Mesenchymal stem cell (in vitro differentiated cells and primary cell): ENCODE measurements at places on chromosomes 1 and 21.

DNA sequence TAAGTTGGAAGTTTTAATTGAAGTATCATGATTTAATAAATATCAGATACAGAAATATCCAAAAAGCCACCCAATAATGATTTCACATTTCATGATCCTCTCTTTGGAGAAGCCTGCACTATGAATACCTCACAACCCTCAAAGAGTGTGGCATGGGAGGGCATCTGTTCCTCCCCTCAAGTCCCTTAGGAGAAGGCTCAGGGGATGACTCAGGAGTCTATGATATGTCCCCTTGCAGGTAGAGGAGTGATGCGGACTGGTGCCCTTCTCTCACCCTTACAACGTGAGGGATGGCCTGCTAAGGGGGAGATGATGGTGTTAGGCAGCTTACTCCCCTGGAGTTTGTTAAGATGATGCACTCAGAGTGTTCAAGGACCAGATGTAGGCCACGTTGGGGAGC is 303.3 kb upstream of the DUSP10 start:
- DNase-seq: no peak

GRCh38 chr1:165772739-165773138 is 4.1 kb upstream of the TMCO1 start:
- no peak for DNase-seq

DNA sequence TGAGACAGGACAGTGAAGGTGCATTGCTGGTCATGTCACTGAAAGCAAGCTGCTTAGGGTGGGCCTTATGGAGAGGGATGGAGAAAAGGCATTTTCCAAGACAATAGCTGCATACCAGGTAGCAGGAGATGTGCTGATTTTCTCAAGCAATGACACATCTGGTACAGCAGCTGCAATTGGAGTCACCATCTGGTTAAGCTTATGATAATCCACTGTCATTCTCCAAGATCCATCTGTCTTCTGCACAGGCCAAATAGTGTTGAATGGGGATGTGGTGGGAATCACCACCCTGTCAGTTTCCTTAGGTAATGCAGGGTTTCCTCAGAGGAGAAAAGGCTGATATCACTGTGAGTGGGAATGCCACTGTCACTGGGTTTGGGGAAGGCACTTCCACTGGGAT is 54.6 kb downstream of the ADSS2 start:
- no peak for DNase-seq

- DNase-seq: no peak
Measured at GRCh38 chr1:235019961-235020360, 108.7 kb downstream of the TOMM20 start.

GRCh38 chr1:24094554-24094953 is 17.4 kb downstream of the MYOM3 start:
- no peak for DNase-seq

GRCh38 chr1:95057351-95057750 is 15.4 kb downstream of the ALG14 start:
- no peak for DNase-seq

GRCh38 chr1:229874136-229874535 is 192.9 kb upstream of the GALNT2 start:
- DNase-seq: peak; percentile 6

DNA sequence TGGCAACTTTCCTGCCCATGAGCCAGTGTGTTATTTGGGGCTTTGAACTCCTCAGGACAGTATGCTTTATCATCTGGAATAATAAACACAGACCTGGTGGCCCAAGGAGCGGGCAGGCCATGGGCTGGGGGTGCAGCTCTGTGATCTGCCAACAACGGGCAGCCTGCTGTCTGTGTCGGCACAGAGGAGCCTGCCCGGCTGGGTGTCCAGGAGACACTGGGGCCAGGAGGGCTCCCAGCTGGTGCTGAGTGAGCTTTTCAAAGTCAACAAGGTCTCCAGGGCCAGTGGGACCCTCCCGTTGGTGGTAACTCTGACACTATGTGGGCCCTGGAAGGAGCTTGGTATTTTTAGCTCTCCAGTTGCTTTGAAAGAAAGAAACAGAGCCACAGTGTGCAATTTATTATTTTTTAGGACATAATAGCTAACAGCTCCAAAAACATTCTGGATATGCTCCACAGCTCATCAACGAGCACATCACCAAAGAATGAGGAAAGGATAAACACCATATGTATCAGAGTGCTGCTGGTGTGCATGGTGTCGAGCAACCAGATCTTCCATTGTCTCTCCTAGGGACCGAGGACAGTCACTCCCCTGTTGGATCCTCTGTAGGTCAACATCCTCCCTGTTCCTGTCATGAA is 488.7 kb upstream of the USP24 start:
- no peak for DNase-seq

DNA sequence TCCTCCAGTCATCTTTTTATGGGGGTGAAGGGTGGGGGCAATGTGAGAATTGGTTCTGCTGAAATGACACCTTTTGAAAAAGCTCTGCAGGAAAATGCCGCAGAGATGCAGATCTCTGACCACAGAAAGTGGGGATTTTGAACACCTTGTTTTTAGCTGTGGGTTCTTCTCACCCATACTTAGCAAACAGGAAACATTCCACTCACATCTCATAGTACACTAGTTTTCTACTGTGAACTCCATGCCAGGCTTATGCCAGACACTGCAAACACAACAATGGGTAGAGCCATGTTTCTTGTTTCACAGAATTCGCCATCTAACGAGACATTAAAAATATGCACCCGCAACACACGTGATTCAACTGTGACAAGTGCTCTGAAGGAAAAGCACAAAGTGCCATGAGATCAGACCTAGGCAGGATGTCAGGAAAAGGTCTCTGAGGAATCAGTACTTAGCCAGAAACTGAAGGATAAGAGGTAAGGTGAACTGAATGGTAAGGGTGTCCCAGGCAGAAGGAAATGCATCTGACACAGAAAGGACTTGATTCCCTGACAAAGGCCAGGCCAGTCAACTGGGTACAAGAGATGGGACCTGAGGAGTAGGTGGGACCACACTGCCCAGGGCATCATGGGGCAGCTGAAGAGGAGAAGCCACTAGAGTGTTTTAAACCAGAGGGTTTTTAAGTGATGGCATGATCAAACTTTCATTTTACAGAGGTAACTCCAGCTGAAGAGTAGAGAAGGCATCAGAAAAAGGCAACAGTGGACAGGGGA is 83.8 kb upstream of the JAK1 start:
- no peak for DNase-seq

DNA sequence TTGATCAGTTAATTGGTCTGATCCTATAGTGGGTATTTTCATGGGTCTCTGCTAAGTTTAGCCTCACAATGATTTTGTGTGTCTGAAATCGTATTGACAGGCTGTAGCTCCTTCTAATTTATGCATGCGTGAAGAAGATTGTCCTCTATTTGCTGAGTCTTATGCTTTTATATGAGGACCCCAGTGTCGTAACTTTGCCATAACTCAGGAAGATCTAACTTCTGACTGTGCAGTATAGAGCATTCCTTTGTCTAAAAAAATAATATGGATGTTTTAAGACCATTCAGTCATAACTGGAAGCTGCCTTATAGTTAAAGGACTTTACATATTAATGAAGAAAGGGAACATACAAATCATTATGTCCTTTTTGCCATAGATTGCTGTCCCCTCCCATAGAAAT is 73.3 kb downstream of the CAMTA1 start:
- no peak for DNase-seq

GRCh38 chr1:1759456-1760344 is 18.6 kb downstream of the NADK start:
- DNase-seq: no peak

- peak; percentile 72 for DNase-seq
Measured at GRCh38 chr1:10975567-10976326, 36.7 kb upstream of the TARDBP start.

GRCh38 chr1:163932901-163933300 is 611.1 kb downstream of the NUF2 start:
- no peak for DNase-seq

- DNase-seq: no peak
Measured at GRCh38 chr1:74913978-74914377, 181.0 kb downstream of the TYW3 start.

DNA sequence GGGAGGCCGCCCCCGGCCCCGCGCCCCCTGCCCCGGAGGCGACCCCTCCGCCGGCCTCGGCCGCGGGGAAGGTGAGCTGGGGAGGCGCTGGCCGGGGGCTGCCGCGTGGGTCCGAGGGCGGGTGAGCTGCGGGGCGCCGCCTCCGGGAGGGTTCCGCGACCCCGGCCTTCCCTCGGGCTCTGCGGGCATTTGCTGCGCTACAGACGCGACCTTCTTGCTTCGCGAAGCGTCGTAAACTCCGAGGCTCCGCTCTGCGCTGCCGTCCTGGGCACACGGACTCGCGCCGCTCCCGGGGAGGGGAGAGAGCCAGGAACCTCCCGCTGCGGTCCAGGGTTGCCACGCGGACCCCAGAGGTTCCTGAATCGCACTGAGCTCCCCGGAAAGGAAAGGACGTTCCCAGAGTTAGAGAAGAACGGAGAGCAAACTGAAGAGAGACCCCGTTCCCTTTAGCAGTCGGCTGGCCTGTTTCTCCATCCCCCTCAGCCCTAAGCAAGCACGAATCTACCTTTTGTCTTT is 345 bp downstream of the SLX9 start:
- peak; percentile 37 for DNase-seq

DNA sequence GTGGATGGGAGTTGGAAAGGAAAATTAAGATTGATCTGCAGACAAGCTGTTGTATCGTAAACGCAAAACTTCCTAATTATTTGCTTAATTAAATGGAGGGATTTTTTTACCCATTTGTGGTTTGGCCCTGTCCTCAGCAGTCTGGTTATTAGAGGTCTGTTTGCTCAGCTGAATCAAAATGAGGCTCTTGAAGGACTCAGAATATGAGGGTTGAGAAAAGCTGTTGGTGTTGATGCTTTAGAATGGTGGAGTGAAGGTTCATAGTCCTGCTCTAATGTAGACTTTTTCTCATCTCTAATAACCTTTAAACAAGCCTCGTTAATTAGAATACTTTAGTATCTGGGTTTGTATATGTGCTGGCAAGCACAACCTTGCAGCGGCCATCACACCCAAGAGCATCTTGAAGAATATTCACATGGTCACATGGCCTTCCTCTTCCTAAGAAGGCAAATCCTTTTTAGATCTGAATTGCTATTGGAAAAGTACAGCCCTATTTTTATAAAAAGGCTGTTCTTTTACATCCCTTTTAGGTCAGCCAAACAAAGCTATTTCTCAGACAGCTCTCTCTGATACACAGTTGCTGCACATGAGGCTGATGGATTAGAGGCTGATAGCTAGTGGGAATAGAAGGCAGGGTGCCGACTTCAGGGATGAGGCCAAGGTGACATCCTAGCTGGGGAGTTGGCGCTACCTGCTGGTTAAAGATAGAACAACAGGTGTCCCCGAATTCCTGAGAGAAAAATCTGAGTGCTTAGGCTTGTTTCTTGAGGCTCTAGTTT is 53.8 kb downstream of the MACF1 start:
- DNase-seq: peak; percentile 75

DNA sequence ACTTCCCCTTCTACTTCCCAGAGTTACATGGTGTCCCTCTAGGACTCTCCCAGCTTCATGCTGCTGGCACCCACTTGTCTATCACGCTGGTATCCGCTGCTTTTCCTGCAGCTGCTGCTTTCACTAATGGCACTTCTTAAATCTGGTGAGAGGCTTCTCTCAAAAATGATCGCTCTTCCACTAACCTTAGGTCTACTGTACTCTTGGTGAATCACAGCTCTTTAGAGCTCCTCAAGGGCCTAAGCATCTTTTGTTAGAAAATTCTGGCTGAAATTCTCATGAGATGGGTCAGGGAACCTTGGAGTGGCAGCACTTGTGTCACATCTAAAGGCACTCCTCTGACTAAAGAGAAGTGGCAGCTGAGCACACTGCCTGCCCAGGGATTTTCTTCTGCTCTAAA is 32.1 kb downstream of the ZMYND12 start:
- no peak for DNase-seq

GRCh38 chr1:150017206-150017750 is 6.8 kb upstream of the OTUD7B start:
- no peak for DNase-seq

GRCh38 chr1:225338545-225338944 is 89.3 kb downstream of the LBR start:
- no peak for DNase-seq

- no peak for DNase-seq
Measured at GRCh38 chr1:180519846-180520245, 17.5 kb upstream of the ACBD6 start.

GRCh38 chr1:175514387-175514953 is 228.9 kb downstream of the TNR start:
- DNase-seq: peak; percentile 72

GRCh38 chr1:153638261-153638660 is 4.4 kb downstream of the CHTOP start:
- no peak for DNase-seq

- peak; percentile 28 for DNase-seq
Measured at GRCh38 chr1:35220976-35221375, 28.0 kb upstream of the SFPQ start.

DNA sequence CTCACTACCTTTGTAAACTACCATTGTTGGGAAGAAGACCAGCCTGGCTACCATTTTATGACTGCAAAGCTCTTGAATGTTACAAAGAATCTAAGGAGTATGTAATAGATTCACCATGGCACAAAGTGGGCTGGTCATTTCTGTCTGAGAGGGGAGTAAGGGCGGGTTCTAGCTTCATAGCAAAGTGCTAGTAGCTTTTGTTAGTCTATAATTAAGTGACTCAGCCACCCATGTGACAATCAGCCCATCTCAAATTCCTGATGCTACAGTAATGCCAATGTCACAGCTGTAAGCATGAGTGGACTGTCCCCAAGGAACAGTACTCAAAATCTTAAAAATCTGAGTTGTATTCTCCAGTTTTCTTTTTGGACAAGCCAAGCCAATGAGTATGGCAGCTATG is 15.4 kb upstream of the OTUD3 start:
- peak; percentile 59 for DNase-seq

GRCh38 chr1:54697896-54698295 is 17.8 kb upstream of the TTC4 start:
- DNase-seq: no peak

- DNase-seq: peak; percentile 94
Measured at GRCh38 chr1:94045465-94046056, 75.4 kb downstream of the ABCA4 start.

GRCh38 chr1:119634016-119634415 is 14.1 kb downstream of the ZNF697 start:
- DNase-seq: no peak

DNA sequence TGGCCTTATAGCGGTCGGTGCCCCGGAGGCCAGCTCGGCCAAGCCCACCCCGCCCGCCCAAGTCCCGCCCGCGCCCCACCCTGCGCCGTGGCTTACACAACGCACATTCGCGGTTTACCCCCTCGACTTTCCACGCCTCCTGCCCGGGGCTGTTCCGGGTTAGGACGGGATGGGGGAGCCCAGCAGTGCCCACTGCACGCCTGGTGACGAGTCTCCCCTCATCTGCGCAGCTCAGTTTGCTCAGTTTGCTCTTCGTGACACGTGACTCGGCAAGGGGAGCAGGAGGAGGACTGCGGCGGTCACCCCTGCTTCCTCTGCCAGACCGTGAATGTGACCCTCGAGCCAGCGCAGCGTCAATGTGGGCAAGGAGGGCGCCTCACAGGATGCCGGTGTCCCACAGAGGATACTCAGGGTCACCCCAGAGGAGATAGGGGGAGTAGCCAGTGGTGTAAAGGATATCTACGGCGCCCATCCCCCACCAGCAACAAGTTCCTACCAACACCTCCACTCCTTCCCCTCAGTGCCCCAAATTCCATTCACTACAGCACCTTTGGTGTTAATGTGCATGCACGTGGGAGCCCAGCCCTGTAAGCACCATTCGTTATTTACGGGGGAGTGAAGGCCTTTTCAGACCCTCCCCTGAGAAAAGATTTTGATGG is 350 bp upstream of the S100A6 start:
- DNase-seq: peak; percentile 88
